Epithelial cell of prostate (primary cell): ENCODE measurements at places on chromosomes 4 and X.

DNA sequence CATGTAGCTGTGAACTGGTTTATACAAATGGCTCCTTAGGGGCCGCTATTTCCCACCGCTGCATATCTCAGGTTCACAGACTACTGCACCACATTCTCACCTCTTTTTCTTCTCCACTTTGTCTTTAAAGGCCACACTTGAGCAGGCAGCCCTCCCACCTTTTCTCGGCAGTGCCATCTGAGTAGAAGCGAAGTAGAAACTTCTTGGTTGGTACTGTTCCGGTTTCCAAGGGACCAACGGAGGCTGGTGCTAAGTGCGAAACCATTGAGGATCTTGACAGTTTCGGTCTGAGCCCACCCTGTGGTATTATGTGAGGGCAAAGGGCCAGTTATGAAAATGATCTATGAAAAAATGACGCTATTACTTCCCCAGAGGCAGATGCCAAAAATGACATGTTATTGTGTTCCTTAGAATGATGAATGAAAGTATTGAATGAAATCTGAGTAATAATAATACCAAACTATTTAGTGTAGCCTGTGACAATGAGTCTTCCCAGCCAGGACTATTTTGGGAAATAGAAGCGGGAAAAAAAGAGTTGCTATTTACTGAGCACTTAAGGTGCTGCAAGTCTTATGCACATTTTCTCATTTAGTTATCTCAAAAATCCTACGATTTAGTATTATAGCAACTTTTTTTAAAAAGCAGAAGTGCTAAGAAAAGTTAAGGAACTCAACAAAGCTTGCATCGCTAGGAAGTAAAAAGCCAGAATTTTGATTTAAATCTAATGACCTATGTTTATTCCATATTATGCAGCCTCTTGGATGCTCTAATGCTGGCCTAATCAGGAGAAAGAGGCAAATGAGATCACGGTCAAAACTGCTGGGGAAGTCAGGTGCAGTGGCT, 29.6 kb upstream of the CHRNA9 start:
- no peak for DNase-seq

DNA sequence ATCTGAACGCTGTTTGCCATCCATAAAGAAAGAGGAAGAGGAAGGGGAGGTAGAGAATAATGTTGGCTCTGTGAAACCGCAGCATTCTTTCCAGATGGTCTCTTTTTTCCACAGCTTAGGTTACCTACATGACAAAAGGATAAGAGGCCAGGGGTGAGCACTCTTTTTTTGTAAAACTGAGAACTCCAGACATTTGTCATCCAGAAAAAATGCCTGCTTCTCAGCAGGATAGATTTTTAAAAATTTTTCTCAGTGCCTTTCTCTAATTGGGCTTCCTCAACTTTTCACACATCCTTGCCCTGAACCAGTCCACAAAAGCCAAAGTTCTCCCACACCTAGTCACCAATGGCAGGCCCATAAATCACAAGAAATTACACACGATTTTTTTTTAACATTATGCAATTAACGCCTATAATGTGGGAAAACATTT, 158.1 kb upstream of the TENM3 start:
- no peak for DNase-seq

DNA sequence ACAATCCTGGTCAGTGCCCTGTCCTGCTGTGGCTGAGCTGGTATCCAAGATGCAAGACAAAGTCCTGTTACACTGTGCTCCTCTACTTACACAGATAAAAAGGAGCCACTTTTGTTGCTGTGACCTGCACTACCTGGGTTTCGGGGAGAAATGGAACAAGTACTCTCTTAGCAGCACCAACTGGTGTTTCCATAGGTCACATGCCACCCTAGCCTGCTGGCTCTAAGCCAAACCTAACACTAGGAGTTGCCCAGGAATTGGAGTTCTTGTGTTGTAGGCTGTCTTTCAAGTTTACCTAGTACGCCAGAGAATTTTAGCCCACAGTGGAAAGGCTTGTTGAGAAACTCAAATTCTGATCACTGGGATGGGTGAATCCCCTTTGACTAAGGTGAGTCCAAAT, 727.4 kb downstream of the FAM133A start:
- DNase-seq, result no peak

- no peak for DNase-seq
Observed at GRCh38 chrX:20230406-20230805, 36.3 kb downstream of the RPS6KA3 start.

DNA sequence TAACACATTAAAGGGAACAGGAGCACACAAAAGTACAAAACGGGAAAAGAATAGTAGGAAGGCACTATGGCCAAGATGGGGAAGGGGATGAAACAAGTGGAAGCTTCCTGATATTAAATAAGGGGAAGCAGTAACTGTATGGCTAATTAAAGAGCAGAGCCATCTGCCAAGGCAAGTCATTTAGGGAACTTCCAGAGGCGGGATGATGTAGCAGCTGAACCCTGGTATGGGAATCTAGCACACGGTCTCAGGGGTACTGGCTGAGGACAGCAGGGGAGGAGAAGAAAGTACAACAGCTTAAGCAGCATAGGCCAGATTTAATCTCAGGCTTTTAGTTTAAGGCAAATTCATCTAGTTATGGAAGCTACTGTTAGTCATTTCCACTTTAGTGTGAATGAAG, 59.1 kb downstream of the IGFBP7 start:
- DNase-seq, result no peak

DNA sequence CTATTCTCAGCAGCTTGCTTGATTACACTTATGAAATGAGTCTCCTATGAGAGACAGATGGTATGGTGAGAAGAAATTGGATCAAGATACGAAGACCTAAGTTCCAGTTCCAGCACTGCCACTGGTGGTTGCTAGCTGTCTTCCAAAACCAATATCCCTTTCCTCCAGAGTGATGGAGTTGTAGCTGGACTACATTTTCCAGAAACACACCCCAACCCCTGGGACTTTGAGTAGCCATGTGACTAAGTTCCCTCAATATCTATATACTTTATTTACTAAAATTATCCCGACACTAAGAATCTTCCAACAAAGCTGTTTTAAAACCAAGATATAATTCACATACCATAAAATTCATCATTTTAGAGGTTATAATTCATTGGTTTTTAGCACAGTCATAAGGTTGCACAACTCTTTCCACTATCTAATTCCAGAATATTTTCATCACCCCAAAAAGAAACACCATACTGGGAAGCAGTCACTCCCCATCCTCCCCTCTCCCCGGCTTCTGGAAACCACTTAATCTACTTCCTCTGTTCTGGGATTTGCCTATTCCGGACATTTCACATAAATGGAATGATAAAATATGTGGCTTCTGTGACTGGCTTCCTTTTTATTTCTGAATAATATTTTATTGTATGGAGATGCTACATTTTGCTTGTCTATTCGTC, 118.0 kb downstream of the MANBA start:
- DNase-seq, result no peak

DNA sequence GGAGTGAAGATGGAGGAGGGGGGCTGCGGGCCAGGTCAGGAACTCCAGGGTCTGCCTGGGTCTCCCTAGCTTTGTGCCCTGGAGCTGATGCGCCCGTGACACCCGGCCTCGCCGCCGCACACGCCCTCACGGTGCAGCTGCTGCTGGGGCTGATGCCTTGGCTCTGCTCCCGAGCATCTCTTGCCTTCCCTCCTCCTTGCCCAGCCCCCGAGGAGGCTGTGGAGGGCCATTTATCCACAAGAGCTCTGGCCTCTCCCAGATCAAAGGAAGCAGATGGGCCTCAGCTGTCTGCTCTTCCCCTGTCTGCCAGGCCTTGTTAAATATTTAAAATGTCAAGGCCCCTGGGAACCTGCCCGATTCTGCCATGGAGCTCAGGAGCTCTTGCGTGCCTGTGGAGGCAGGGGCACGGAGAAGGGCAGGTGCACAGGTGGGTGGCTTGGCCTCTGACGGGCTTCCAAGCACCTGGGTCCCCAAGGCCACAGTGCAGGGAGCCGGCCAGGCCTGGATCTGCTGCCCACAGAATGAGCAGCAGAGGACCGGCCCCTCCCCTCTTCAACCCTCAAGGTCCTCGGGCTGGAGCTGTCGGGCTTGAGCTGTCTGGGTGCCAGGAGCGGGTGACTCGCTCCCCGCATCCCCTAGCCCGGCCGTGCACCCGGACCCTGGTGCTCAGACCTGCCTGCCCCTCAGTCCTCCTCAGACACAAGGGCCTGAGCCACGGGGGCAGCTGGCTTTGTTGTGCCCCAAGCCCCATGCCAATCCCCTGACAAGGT, 20.3 kb downstream of the ATP2B3 start:
- DNase-seq, result no peak

DNA sequence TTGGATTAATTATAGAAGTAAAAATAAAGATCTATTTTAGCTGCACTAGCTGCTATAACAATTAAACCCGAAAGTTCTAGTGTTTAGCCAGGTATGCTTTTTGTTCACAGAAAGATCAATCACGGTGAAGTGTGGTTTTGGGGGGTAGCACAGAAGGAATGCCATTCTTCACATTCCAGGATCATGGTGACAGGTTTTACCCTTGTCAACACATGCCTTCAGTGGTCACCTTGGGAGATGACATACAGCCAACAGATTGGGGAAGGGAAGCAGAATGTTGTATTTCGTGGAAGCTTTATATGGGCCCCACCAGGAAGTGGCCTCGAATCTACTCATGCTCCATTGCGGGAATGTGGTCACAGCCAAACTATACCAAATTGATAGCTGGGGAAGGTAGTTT, 753.6 kb downstream of the RAPGEF2 start:
- DNase-seq, result no peak

DNA sequence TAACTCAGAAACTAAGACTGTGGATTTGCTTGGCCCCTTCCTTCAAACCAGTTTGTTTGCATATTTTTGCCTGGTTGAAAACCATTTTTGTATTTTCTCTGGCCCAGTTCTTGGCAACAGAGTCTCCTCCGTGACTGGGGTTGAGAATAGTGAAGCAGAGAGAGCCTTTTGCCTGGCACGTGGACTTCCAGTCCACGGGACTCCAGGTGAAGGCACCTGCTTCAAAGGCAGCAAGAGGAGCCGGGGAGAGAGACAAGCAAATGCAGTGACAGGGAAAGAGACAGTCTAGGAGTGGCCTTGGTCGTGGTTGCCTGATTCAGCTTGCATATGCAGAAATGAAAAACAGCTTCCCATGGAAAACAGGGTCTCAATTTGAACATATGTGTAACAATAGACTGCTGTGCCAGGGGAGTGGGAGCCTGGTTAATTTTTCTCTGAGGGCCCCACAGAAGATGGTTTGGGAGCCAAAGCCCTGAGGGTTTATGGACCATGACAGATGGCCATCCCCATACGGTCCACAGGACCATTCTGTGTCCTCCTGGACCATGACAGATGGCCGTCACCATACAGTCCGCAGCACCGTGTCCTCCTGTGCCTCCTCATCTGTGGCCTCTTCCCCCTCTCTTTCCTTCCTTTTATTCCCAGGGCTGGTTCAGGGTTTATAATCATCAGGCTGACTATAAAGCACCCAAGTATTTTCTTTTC, 272.2 kb upstream of the RASGEF1B start:
- no peak for DNase-seq

DNA sequence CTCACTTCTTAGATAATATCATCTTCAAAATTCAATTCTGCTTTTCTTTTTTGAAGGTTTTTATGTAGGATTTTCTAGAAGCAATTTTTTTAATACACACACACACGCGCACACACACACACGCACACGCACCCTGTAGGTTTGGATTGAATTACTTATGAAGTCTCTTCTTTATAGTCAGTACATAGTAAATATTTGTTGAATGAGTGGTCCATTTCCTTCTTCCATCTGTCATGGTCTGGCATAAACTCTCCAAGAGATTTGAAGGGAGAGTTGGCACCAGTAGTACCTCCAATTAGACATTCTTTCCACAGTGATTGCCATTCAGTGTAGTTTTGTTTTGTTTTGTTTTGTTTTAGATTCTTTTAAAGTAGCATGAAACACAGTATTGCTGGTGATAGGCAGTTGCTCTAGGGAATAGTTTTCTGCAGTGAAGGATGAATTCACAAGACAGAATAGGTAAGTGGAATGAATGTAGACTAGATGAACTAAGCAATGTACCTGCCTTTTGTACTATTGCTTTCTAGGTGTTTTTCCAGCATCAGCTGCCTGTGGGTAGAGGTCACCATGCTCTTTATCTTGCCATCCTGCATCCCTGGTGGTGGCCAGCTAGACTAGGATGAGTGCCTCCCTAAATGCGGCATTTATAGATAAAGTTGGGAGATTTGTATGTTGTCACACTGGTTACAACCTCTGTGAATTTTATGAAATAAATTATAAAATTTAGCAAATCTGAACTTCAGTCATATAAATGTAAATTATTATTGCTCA, 20.5 kb downstream of the PDLIM5 start:
- DNase-seq, result no peak

- no peak for DNase-seq
Observed at GRCh38 chr4:5734853-5735252, 23.9 kb downstream of the EVC start.

DNA sequence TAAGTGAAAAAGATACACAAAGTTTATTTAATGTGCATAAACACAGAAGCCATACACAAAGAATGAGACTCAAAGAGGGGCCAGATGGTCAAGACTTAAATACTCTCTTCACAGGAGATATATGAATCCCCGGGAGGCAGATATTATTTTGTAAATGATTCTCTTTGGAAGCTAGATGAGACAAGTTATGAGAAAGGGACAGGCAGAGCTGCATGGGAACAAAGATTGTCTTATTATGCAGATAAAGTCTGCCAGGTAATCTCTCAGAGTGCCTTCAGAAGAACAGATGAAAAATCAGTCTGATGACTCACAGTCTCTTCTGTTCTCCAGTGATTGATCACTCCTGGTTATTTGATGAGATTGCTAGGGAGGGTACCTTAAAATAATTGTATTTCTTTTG, 89.0 kb downstream of the NAF1 start:
- no peak for DNase-seq

GRCh38 chr4:95217197-95217596, 331.6 kb downstream of the UNC5C start:
- DNase-seq, result no peak

DNA sequence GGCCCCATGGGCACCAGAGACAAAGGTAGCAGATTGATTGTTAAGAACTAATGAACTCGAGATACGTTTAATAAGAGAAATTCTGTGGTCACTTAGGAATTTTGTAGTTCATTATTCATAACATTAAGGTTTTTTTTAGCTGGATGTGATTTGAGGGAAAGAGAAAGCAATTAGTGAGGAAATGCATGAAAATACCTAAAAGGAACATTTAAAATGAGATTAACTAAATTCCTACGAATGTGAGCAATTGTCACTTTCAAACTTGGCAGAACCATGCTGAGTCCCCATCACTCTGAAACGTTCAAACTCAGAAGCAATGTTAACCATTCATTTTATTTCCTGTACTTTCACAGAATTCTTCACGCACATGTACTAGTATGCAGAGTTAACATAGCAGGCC, 5.9 kb downstream of the PRMT9 start:
- no peak for DNase-seq
